Activated naive CD4-positive, alpha-beta T cell (primary cell): ENCODE measurements at places on chromosomes 1 and 21.

- DNase-seq: no peak
Measured at GRCh38 chr1:230306169-230306568, 120.0 kb downstream of the PGBD5 start.

- no peak for DNase-seq
Measured at GRCh38 chr1:116667078-116667574, 407 bp downstream of the IGSF3 start.

- no peak for DNase-seq
Measured at GRCh38 chr1:55632058-55632457, 416.9 kb upstream of the USP24 start.

GRCh38 chr1:245748240-245748639 is 593.5 kb downstream of the KIF26B start:
- no peak for DNase-seq

GRCh38 chr1:36559061-36559460 is 76.3 kb upstream of the CSF3R start:
- no peak for DNase-seq

- no peak for DNase-seq
Measured at GRCh38 chr1:20472121-20472520, 13.9 kb downstream of the CAMK2N1 start.

DNA sequence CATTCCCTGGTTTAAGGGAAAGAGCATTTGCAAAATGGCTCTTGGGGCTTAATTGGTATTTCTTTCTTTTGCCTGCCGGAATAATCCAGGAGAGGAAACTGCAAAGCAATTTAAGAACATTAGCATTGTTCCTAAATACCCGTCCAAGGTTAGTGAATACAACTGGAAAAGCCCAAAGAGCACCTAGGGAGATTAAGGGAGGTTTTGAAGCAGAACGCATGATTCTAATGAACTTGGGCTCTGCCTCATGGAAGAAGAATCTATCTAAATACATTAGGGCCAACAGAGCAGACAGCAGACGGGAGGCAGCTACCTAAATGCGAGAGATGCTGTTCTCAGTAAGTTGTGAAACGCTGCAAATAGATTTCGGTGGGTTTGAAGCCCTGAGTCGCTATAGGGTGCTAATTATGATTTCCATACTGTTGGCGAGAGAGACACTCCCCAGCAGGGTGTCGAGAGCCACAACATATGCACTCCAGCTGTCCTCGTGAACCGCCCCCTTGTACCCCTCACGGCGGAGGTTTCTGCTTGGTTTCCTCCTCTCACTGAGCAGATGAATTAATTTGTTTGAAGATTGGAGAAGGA is 326.7 kb upstream of the CAMK1G start:
- no peak for DNase-seq

DNA sequence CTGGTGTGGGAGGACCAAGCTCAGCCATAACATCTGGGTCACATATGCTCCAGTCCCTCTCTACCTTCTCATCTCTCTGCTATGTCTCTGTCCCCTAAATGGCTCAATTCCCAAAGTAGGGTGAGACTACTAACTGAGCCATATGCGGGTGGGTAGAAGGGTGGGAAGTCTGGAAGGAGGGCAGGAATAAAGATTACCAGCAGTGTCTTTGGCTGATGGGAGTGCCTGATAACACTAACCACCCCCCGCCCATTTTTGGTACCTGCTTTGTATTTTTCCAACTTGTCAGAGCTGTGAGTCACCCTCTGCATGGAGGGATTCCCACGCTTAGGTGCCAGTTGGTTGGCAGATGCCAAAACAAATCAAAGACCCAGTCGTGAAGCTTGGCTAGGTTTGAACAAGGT is 14.9 kb upstream of the SSBP3 start:
- DNase-seq: no peak
